Renal cortical epithelial cell (primary cell): ENCODE measurements at places on chromosomes 2 and 18.

DNA sequence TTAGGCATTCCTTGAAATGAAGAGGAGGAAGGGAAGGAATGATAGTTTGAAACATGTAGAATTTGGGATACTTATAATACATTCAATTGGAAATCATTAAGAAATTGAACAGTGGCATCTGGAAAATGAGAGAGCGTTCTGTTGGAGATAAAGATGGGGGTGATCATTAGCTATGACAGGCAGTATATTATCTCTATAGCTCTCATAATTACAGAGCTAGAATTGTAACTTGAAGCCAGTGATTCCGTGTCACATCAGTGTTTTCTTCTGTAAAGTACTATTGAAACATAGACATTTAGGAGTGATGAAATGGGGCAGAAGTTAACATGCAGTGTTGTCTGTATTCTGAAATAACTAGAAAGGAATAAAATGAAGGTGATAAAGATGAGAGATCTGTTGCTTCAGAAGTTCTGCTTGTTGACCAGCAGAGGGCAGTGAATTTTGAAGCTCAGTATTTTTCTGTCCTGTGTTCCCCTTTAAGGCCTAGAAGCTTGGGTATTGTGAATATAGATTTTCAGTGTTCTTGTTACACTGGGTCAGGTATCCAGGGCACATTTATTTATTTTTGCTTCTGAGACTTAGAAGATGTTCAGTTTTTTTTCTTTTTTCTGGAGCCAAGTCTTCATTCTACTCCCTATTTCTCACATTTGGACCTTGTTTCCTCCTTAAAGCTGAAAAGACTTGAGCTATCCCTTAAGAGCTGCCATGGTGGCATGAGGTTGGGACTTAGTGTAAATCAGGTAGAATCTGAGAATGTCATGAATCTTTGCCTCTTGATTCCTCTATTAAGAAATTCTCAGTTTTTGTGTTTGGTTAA is 157.4 kb downstream of the TAF4B start:
- peak; percentile 57 for DNase-seq

- DNase-seq = no peak
Observed at GRCh38 chr2:39433586-39434195, 3.4 kb downstream of the MAP4K3 start.

DNA sequence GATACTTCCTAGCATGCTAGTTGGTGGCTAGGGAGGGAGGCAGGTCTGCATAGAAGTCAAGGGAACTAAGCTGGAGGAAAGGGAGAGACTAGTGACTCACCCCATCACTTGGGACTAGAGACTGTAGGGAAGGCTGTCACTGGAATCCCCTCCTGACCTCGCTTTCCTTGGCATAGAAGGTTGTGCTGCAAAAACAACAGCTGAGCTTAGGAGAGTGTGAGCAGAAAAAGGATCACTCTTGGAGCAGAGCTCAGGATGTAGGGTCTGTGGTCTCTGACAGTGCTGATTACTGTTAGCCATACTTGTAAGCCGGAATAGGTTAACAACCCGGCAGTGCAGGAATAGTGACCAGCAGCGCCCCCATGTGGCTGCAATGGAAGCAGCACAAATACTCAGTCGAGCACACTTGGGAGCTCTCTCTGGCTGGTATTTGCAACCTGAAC is 66.9 kb upstream of the SMAD2 start:
- DNase-seq = peak; percentile 7

GRCh38 chr2:216920143-216920876 is 60.4 kb upstream of the TNP1 start:
- DNase-seq = no peak

DNA sequence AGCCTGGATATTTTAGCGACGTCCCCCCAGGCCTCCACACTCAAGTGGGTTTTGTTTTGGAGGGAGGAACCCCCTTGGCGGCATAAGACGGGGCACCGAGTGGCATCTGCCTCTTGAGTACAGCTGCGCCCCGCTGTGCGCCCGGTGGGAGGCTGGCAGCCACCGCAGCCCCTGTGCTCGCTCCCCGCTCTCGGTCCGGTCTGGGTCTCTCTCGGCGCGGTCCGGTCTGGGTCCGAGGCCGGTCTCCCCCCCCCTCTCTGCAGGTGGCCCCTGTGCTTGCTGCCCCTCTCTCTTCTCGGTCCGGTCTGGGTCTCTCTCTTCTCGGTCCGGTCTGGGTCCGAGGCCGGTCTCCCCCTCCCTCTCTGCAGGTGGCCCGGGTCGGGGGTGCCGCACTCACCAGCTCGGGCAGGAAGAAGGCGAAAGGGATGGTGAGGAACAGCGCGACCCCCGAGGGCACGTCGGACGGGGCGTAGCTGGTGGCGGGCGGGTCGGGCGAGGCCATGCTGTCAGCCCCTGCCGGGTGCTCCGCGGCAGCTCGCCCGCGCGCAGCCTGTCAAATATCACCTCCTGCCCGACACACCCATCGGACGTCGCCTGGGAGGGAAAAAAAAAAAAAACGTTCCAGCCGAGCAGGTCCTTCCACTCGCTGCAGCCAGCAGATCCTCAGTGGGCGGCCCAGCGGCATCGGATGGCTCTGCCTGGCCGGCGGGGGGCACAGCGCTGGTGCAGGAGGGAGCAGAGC is at the start of gene MALL:
MALL (minus strand) TSS at position 532 of the 742 bp plus-strand sequence; CDS start at position 502, 30 bp downstream.
- DNase-seq = peak; percentile 45

DNA sequence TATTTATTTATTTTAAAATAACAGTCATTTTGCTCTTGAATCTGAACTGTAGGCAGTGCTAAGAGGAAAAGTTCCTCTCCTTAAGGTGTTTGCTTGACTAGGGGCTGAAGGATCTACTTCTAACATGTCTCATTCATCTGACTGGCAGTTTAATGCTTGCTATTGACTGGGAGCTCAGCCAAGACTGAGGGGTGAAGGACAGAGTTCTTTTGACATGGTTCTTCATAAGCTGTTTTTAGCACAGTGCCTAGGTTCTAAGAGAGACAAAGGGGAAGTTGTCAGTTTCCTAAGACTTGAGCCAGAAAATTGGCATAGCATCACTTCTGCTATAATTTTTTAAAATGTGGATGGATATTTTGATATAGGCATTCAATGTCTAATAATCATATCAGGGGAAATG is 73.0 kb downstream of the COMMD1 start:
- peak; percentile 51 for DNase-seq

DNA sequence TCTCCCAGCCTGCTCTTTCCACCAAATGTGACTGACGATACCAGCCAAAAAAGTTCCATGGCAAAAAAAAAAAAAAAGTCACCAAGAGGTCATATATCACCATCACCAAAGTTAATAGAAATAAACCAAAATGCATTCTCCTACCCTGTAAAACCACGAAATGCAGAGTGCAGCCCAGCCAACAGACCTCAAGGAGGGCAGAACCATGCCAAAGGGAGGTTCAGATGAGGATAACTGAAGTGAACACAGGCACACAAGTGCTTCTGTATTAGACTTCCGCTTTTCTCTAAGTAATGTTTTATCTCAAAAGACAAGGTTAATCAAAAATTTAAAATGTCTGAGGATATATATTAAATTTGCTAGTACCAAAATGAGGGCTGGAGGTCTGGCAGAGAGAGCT is 5.5 kb downstream of the SERPINE2 start:
- no peak for DNase-seq

GRCh38 chr2:200408428-200409316 is 101.2 kb downstream of the KCTD18 start:
- peak; percentile 97 for DNase-seq

DNA sequence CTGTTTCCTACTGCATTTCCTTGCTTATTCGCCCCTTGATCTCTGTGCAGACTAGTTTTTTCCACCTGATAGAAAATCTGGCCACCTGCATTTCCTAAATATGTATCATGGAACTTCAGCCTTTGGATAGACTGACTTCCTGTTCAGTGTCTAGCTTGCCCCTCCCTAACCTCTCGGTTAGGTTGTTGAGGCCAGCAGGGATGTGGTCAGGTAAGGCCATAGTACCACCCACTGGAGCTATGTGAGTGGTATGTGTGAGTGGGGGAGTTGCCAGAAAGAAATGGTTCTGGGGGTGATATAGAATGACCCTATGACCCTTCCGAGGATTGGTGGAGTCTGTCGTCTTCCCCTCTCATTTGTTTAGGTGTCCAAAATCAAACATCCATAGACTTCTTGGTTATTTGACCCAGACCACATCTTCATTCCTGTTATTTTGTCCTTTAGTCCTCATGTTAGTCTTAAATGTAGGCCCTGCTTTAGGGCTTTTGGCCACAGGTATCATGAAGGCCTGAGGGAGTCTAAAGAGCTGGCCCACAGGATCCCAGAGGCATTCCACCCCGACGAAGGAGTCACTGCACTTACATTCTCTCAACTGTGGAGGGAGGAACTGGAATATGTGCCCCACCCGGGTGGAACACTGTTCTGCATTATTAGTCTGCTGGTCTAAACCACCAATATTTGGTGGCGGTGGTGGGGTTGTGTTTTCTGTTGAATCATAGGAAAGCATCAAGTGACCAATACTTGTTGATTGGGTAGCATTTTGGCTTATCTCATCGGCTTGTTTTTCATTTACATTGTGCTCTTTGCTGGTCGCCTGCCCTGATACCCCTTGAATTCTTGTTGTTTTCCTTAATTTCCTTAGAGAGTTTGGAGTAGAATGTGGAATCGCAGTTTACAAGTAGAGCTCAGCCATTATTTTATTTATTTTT is 21.9 kb downstream of the CAB39 start:
- no peak for DNase-seq

GRCh38 chr2:233973786-233974185 is 56.6 kb downstream of the TRPM8 start:
- DNase-seq = no peak

DNA sequence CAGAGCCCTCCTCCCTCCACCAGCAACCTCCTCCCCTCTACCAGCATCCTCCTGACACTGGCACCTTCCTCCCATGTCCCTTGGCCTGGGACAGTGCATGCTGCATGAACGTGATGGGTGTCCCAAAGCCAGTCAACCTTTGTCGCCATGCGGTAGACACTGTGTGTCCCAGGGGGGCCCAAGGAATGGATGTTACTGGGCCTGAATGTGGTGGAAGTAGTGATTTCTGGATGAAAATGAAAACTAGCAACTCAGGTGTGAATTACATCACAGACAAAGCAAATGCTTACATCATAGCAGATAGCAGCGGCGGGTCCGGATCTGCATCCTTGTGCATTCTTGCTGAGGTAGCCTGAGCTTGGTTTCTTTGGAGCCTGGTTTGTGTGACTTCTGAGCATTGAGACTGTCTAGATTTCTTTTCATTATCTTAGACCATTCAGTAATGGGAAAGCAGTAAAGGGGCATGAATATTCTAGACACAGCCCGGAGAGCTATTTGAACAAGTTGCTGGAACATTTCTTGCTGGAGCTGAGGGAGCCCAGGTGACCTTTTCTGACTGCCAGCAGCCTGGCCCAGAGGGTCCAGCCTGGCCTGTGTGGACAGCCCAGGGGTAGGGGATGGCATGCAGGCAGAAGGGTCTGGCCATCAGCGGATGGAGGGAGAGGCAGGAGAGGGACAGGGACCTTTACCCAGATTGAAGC is 100.4 kb downstream of the FAM210A start:
- no peak for DNase-seq
